Epithelial cell of proximal tubule (primary cell): ENCODE measurements at places on chromosomes 13 and 19. TPM values are rescaled to one million over a fixed set of nuclear protein-coding genes. Genes with fewer than 3 reads are reported as not detected.

DNA sequence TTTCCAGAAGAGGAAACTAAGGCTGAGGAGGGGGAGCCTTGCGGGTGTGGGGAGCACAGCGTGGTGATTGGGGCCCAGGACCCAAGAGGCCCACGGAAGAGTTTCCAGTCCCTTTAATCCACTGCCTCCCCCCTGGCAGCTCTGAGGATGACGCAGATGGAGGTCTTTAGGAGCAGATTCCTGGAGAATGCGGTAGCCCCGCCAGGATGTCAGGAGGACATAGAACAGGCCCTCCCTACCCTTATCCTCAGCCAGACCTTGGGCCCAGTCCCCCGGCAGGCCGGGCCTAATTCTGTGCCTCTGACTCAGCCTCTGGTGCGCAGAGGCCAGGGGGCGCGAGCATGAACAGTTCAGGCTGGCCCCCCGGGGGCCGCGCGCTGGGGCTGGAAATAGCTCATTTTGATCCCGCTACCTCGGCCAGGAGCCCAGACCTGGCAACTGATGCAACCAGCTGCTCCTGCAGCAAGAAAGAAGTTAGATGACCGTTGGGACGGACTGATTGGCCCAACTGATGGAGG lies 461 bp upstream of the HSPB6 start:
- no peak for DNase-seq

ZNF20 gene
- 2.2 and 2.3 TPM in 2 replicates for total RNA-seq

DNA sequence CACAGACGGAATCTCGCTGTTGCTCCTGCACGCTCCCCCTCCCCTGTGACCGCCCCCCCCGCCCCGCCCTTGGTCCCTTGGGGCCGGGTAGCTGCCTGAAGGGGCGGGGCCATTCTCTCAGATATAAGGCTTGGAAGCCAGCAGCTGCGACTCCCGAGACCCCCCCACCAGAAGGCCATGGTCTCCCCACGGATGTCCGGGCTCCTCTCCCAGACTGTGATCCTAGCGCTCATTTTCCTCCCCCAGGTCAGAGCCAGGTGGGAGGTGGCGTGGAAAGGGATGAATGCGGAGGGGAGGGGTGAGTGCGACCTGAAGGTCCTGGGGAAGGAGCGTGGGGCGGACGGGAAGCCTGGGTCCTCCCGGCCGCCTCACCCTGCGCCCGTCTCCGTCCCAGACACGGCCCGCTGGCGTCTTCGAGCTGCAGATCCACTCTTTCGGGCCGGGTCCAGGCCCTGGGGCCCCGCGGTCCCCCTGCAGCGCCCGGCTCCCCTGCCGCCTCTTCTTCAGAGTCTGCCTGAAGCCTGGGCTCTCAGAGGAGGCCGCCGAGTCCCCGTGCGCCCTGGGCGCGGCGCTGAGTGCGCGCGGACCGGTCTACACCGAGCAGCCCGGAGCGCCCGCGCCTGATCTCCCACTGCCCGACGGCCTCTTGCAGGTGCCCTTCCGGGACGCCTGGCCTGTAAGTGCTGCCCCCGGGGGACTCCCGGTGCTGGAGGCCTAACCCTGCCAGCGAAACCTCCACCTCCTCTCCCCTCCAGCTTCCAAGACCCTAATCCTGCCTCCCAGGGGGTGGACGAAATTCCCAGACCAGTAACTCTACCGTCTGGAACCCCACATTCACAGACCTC lies at the start of gene DLL3:
Gene DLL3 (plus strand): TSS at position 150 of the 845 bp plus-strand sequence. CDS start 28 bp downstream, at position 178.
- no peak for DNase-seq

DNA sequence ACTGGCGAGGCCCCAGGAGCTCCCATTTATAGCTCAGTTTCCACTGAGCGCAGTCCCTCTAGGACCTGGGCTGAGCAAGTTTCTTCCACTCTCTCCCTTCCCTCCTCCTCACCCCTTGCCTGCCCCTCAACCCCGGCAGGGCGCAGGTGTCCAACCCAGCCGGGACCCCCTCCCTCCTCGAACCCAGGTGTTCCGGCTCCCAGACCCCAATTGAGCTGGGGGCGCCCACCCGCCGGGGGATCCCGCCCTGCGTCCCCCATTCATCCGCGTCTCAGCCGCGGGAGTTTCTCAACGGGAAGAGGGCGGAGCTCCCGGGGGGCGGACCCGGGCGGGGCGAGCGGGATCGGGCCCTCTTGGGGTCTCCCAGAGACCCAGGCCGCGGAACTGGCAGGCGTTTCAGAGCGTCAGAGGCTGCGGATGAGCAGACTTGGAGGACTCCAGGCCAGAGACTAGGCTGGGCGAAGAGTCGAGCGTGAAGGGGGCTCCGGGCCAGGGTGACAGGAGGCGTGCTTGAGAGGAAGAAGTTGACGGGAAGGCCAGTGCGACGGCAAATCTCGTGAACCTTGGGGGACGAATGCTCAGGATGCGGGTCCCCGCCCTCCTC lies at the start of gene KIRREL2:
Gene KIRREL2 (plus strand): TSS at position 366 of the 604 bp plus-strand sequence. CDS start 209 bp downstream, at position 575.
- DNase-seq, result no peak

DNA sequence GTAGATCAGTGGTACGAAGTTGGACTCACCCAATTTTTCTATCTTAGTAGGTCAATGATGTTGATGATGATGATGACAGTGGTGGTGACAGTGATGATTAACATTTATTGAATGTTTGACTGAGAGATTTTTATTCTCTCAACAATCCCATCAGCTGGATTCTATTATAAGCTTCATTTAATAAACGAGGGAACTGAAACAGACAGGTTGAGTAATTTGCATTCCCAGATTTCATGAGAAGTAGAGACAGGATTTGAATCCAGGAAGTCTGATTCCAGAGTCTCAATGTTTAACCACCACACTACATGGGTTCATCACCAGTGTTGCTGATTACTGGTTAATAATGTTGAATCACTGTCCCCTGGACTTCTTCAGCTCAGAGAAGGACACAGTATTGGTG lies 168.9 kb downstream of the FLT1 start:
- DNase-seq, result no peak

- no peak for DNase-seq
Measured at GRCh38 chr19:28330831-28331230, 882.1 kb downstream of the UQCRFS1 start.

CLEC11A gene
- total RNA-seq, result 2.8 and 12.7 TPM in 2 replicates

RYR1 gene
- 0.12 TPM in 1 of 2 replicates, not detected in the other for total RNA-seq
